ENCODE measurements at places on chromosomes 1 and 21.

DNA sequence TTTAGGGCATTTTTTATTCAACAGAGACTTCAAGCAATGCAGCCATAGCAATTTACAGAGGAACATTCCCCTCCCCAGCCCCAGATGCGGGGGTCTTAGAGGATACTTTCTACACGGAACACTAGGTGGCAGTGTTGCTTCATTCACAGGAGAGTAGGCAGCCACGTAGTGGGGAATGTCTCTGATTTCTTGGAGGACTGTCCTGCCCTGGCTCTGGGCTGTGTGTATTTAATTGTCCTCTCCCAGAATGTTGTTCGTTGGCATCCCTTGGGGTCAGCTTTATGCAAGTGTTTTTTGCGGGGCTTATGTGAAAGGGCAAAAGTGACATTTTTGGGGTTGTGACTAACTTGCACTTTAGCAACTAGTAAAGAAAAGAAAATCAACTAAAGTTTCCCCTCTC lies 96.9 kb downstream of the PAPPA2 start:
- no peak for DNase-seq

GRCh38 chr1:46487818-46488218 lies 1.8 kb upstream of the DMBX1 start:
- DNase-seq: no peak

- DNase-seq: no peak
These were observed 371.8 kb upstream of the POU3F1 start for GRCh38 chr1:38418195-38419030.

DNA sequence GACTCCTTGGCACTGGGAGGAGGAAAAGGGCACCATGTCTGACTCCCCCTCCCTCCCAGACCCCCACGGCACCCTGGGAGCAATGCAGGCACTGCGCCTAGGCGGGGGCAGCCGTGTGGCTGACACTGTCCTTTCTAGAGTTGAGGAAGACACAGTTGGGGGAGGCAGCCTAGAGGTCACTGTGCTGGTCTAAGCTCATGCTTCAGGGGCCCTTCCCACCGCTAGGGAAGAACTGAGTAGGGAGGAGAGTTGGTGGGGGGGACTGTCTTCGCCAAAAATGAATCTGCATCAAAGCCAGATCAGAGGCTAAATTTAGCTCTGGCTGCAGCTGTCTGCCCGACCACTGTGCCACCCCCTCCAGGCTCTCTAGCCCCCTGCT lies 3.4 kb downstream of the SEMA6C start:
- no peak for DNase-seq

DNA sequence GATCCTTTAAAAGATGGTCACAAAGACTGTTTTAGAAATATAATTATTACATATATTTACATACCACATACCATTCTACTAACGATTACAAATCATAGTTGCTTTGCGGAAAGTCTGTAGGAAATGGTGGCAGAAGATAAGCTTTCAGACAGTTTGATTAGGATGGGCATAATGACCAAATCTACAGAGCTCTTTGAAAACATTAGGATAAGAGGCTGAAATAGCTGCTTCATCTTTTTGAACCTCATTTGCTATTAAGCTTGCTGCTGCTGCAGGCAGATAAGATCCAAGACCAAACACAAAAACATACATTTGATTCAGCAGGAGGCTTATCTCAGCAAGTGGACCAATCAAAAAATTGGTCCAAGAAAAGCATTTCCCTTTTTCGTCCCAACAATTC lies 47.1 kb downstream of the DDAH1 start:
- DNase-seq: no peak
